ENCODE measurements at places on chromosomes 1 and 21.

DNA sequence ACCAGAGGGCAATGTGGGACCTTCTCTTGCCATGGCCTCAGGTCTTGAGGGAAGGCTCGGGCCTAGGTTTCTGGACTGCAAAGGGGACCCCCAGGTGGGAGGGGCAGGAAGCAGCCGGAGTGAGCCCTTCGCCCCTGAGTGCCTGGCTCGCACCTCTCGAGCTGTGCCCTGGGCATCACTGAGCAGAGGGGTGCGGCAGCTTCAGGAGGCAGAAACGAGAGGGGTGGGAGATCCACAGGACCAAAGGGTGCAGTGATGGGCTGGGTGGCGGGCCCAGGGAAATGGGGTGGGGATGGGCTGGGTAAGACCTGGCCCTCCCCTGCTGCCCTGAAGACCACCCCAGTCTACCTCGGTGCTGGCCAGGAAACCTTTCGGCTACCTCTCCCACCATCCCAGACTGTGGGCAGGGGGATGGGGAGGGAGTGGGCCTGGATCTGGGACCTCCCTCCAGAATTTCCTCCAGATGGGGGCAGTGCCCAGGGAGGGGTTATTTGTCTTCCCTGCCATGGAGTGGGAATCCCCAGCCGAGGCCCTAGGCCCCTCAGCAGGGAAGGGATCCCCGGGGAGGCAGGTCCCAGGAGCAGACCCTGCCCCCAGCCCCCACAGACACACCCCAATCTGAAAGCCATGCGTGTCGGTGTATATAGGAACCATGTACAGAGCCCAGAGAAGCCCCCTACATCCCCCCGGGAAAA lies 21.3 kb downstream of the A3GALT2 start:
- DNase-seq, result no peak

GRCh38 chr1:155260276-155260675 lies 1.9 kb downstream of the SCAMP3 start:
- no peak for DNase-seq

DNA sequence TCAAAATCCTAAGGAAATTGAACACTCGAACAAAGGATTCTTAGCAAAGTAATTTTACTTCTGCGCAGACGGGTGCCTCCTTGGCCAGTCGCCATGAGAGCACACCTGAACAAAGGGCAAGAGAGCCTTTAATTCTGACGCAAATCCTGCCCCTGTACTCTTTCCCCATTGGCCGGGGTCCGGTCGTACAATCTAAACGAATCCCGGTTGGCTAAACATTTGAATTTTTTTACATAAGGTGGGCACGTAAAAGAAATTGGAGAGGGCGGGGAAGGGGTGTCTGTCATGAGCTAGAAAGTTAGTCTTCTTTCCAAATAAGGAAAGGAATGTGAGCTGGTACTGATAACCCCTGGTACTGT lies 8.2 kb upstream of the IL22RA1 start:
- DNase-seq, result peak; percentile 29

- no peak for DNase-seq
Measured at GRCh38 chr1:29166291-29166878, 15.3 kb downstream of the SRSF4 start.

DNA sequence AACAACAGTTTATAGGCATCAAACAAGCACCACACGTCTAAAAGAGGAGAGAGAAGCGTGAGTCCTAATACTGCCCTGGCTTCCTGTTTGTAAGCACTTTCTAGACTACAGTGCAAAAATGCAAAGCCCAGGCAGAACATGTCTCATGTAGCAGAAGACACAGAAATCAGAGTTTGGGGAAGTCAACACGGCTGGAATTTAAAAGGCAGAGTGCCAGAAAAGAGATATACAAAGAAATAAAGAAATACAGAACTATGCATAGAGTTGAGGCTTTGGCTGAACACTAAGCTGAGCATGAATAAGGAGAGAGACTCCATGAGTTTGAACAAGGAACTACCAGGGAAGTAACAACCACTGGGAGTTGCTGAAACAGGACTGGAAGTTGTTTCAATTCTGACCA lies 566.6 kb upstream of the NR5A2 start:
- DNase-seq, result no peak

DNA sequence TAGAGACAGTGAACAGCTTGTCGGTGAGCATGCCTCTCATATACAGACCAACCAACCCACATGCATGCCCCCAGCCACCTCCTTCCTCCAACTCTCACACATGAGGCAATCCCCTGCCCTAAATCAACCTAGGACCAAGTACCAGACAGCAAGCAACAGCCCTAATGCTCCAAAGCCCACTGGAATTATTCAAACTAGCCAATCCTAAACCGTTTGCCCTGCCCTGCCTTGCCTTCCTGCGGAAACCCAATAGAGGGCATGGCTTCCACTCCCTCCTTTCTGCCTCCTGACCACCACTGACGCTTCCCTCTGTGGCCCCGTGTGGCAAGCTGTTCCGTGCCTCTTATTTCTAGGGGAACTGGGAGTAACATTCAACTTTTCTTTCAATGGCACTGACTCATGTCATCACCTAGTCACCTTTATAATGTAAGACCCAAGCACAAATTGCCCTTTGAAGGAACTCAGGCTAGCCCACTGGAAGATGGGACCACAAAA lies 129.3 kb upstream of the GJB5 start:
- no peak for DNase-seq

DNA sequence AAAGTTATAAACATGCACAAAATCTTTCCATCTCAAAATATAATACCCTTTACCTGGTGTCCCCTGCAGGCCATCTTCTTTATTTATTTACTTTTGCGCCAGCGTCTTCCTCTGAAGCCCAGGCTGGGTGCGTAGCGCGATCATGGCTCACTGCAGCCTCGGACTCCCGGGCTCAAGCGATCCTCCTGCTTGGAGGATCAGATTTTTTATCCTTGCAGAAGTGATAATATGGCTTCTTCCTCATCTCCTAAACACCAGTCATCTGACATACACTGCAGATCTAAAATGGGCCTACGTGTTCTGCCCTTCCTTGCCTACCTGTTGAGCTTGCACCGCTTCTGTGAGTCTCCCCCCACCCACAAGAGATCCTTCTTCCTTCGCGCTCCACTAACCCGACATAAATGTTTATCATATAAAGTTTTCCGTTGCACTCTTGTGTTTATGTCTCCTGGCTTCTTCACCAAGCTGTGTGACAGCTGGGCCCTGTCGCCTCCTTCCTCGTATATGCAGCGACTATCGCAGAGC lies 506 bp upstream of the SRP9 start:
- DNase-seq, result no peak

DNA sequence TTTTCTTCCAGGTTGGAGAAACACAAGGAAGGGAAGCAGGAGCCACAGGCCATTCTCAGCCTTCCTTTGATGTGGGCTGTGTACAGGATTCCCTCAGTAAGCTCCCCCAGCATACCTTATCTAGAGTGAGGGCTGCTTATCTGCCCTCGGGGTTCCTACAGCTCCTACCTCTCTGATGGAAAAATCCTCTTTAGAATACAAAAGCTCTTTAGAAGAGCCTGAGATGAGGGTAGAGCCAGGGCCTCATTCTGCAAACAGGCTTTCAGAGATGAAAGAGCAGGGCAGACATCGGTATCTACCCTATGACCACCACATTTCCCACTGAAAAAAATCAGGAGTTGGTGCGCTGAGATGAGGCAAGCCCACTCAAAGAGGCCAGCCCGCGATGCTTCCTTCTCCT lies 85.1 kb downstream of the PLPP3 start:
- DNase-seq, result no peak

DNA sequence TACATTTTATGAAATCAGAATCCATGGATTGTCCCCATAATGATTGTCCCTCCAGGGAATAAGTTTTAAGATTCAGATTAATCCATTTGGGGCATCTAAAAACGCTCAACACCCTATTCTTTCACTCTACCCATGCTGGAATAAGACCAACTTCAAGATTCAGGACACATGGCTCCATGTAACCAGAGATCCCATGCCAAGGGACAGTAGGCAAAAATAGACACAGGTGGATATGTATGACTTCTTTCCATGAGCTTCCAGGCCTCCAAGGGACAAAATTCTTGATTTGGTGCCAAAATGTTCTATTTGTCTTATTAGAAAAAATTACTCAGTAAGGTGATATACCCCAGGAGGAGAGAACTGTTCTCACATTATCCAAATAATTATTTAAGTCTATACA lies 178.8 kb downstream of the NRIP1 start:
- no peak for DNase-seq

Measured in NCI-H345 (cell line).